ENCODE measurements at places on chromosomes 11 and 22. TPM values are rescaled to one million over a fixed set of nuclear protein-coding genes. Genes with fewer than 3 reads are reported as not detected.

Gene OR10A2
- not detected for total RNA-seq

Gene ART1
- total RNA-seq, result not detected

Gene C11orf65
- 0.35 TPM for total RNA-seq

DNA sequence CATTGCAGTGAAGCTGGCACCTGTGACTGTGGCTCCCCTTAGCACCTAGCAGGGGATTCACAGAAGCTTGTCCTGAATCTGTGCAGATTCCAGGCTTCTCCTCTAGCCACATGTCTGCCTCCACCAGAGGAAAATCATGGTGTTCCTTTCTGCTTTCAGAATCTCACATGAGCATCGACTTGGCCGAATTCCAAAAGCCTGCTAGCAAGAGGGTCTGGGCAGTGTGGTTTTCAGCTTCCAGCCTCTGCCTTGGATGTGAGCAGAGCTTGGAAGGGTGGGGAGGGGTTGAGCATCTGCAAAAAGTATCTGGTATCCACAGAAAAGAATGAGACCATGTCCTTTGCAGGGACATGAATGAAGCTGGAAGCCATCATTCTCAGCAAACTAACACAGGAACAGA is 911.1 kb downstream of the TBC1D22A start:
- no peak for DNase-seq

Measured in osteocyte (in vitro differentiated cells).